ENCODE measurements at places on chromosomes 13 and 19.

- peak; percentile 61 for DNase-seq
These were observed at the start of gene FRY for GRCh38 chr13:32031025-32031814. FRY (plus strand) TSS chr13:32031774; CDS start chr13:32031796, 22 bp downstream.

GRCh38 chr13:47594833-47595232 is 406.2 kb downstream of the SUCLA2 start:
- DNase-seq, result peak; percentile 5

GRCh38 chr13:89951341-89951740 is 1396.1 kb upstream of the MIR17HG start:
- DNase-seq, result peak; percentile 16

DNA sequence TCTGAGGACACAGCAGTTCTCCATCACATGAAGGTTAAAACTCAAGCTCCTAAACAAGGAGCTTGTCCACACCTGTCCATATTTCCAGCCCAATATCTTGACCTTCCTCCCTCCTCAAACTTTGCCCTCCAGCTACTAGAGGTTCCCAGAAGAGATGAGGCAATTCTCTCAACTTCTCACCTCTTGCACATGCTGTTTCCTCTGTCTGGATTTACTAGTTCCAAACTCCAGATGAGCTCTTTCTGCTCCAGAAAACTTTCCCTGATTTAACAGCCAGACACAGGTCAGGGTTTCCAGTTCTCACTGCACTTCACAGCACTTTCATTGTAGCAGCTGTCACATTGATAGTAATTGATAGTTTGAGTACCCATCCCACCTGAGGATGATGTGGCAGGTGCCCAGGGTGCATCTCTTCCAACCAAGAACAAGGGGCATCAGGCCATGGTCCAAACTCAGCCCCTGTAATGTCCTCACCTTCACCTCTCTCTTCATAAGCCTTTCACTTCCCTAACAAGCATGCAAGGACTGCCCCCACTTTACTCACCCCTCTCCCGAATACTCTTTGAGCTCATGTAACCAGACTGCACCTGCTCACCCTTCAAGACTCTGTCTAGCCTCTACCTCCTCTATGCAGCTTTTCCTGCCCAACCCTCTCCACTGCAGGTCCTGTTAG is 3.0 kb upstream of the WDFY2 start:
- DNase-seq, result no peak

DNA sequence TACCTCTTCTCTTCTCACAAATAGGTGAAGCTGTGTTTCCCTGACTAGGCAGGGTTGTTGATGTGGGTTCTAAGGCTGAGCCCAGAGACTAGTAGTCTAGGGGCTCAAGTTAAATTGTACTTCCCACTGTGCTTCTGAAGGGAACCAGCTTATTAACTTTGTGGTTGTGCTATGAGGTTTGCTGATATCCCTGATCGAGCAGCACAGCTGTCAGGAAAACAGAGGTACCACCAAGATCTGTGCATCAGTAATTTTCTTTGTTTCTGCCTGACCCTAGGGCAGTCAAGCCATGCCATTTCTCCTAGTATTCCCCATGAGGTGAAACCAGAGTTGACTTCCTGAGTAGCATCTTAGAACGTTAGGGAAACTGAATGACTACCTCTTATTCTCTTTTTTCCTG is 853.8 kb upstream of the MIR17HG start:
- no peak for DNase-seq

GRCh38 chr13:22915442-22916082 is 265.2 kb upstream of the SGCG start:
- DNase-seq, result peak; percentile 78

- peak; percentile 90 for DNase-seq
These were observed 31.7 kb upstream of the C1QTNF9B start for GRCh38 chr13:23928985-23929384.

GRCh38 chr19:18279516-18280246 is 1.7 kb downstream of the JUND start:
- peak; percentile 93 for DNase-seq

GRCh38 chr19:47313754-47314295 is 4.2 kb downstream of the C5AR1 start:
- DNase-seq, result no peak

DNA sequence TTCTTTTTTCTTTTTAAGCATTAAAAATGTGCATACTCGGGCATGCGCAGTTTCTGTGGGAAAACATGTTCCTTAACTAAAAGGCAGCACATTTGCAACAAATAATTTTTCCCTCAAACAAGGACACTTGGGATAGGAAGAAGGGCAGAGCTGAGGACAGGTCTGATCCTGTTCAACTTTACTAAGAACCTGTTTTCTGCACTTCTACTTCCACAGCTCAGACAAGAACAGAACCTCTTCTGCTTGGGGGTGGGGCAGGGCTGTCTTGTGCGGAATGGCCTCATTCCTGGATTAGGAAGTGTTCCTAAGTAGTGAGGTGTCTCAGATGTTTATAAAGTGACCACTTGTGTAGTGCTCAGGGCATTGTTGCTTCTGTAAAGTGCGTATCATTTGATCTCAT is 18.3 kb downstream of the SAFB start:
- peak; percentile 27 for DNase-seq

- no peak for DNase-seq
These were observed 9.2 kb upstream of the MEX3D start for GRCh38 chr19:1577090-1577928.

Measured in amniotic epithelial cell (primary cell).